ENCODE measurements at places on chromosomes 1 and 21.

GRCh38 chr1:42936309-42937078 lies 22.2 kb downstream of the SLC2A1 start:
- DNase-seq: peak; percentile 91

- DNase-seq: no peak
Observed at GRCh38 chr1:200973937-200974657, 49.4 kb downstream of the KIF21B start.

GRCh38 chr1:9235096-9235459 lies 504 bp downstream of the H6PD start:
- peak; percentile 79 for DNase-seq

DNA sequence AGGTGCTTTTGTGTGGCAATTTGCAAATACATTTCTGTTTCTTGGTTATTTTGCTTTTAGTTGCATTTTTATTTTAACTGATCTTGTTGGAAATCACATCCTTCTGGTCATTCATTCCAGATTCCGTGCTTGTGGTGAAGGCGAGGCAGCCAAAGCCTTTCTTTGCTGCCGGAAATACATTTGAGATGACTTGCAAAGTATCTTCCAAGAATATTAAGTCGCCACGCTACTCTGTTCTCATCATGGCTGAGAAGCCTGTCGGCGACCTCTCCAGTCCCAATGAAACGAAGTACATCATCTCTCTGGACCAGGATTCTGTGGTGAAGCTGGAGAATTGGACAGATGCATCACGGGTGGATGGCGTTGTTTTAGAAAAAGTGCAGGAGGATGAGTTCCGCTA lies 34.8 kb upstream of the CD101 start:
- DNase-seq: peak; percentile 62

GRCh38 chr1:205283270-205284147 lies 38.0 kb downstream of the NUAK2 start:
- no peak for DNase-seq

DNA sequence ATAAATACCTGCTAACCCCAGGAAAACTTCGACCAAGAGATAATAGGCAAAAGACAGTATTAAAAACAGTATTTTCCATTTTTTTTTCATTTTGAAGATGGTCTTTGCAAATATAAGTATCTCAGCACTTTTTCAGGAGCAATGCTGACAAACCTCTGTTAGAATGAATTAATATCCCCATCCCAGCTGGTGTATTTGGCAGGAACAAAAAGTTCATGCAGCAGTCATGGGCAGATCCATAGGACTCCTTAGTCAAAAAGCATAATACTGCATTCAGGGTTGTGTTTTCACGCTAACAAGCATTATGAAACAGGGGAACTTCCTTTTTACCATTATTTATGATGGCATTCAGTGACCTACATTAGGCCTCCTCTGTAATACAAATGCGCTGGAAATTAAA lies 344.0 kb downstream of the ST6GALNAC3 start:
- DNase-seq: no peak

DNA sequence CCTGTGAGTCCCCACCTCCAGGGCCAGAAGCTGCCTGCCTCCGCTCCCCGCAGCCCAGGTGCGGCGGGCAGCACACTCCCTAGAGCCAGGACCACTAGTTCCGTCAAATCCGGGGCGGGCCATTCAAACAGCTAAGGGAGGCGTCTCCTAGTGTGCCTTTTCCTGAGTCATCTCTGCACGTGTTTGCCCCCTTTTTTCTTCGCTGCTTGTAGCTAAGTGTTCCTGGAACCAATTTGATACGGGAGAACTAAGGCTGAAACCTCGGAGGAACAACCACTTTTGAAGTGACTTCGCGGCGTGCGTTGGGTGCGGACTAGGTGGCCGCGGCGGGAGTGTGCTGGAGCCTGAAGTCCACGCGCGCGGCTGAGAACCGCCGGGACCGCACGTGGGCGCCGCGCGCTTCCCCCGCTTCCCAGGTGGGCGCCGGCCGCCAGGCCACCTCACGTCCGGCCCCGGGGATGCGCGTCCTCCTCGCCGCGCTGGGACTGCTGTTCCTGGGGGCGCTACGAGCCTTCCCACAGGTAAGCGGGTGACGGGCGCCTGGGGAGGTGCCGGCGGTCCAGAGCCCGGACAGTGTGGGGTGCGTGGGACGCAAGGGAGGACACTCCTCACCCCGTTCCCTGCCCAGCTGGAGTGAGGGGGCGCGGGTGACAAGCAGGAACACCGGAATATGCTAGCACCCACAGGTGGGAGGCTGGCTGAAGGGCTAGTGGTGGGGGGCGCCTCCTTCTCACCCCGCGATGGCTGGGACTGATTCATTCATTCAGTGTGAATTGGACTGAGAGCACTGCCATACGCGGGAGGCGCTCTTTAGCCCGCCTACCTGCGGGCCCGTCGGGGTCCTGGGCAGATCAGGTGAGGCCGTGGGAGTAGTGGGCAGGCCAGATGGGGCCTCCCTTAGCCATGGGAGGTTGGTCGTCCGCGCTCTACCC lies at the start of gene TNFRSF8:
TSS of gene TNFRSF8 (plus strand) at position 163 of the 932 bp plus-strand sequence. CDS start at position 459, 296 bp downstream.
- no peak for DNase-seq

DNA sequence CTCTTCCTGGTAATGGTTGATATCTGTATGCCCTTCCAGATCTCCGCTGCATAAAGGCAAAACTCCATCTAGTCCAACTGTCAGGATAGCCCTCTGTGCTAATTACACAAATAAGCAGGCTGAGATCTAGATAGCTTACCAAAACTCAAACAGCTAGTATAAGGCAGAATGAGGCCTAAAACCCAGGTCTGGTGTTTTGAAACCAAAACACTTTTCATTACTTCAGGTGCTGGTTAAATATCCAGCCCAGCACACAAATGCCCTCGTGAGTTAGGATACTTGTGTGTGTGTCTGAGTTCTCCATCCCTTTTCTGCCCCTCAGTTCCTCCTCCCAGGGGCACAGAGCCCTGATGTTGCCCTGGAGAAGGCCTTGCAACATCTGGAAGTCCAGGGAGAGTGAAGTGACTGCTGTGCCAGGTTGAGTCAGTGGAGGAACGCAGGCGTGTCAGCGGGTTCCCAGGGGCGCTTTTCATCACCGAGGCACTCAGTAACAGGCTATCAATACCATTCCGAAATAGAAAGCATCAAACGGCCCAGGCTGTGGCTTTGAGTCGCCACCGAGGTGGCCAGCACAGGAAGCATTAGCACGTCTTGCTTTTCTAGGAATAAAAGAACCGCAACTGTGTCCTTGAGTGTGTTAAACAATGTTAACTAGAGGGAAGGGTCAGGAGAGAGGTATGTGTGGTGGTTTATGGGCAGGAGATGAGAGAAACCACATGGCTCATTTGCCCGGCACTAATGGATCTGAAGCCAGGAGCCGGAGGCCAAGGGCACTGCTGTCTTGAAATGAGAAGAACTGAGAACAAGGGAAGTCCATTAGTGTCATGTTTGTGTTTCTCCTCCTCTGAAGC lies 90.7 kb upstream of the WLS start:
- DNase-seq: peak; percentile 37

DNA sequence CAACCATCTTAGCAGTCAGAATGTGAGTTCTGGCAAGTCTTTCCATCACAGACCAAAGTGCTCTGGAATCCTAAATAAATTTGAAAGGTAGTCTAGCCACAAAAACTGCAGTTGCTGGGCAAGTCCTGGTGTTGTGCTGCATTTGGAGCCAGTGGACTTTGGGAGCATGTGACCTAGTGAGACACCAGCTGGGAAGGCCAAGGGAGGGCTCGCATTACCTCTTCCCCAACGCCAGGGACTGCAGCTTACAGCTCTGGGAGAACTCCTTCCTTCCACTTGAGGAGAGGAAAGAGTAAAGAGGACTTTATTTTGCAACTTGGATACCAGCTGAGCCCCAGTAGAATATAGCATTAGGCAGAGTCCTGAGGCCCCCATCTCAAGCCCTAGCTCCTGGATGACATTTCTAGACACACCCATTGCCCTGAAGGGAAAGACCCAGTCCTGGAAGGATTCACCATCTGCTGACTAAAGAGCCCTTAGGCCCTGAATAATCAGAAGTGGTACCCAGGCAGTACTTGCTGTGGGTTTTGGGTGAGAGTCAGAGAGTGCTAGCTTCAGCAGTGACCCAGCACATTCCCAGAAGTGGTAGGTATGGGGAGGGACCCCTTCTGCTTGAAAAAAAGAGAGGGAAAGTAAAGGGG lies 190.7 kb downstream of the NUF2 start:
- no peak for DNase-seq

DNA sequence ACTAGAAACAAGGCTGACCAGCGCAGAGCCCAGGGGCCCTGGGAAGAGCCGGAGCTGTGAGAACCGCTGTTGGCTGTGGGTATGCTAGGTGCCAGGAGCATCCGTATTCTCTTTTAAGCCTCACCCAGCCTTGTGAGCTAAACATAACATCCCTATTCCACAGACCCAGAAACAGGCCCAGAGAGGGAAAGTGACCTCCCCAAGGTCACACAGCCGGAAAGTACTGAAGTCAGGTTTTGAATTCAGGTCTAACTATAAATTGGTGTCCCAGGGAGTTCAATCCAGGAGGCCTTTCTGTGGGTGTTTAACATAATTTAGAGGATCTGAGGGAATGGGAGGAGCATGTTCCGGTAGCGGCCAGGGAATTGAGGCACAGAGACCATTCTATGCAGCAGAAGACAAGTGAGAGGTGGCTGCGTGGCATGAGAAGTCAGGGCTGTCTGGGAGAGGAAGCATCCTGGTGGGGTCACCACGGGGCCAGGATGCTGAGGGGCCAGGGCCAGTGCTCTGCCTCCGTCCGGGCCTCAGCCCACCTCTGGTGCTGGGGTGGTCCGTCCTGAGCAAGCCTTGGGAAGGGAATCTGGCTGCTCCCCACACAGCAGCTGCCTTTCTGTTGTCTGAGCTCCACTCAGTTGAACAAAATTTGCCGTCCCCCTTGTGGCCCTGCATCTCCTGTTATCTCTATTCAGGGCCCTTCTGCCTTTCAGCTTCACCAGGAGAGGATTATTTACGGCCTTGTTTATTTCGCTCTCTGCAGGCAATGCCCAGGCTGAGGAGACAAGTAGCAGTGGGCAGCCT lies 338.8 kb upstream of the VAMP3 start:
- DNase-seq: no peak

GRCh38 chr1:115641762-115642167 lies at the start of gene VANGL1:
VANGL1 (plus strand) TSS chr1:115641970; CDS start chr1:115651414, 9,444 bp downstream.
- DNase-seq: peak; percentile 68

DNA sequence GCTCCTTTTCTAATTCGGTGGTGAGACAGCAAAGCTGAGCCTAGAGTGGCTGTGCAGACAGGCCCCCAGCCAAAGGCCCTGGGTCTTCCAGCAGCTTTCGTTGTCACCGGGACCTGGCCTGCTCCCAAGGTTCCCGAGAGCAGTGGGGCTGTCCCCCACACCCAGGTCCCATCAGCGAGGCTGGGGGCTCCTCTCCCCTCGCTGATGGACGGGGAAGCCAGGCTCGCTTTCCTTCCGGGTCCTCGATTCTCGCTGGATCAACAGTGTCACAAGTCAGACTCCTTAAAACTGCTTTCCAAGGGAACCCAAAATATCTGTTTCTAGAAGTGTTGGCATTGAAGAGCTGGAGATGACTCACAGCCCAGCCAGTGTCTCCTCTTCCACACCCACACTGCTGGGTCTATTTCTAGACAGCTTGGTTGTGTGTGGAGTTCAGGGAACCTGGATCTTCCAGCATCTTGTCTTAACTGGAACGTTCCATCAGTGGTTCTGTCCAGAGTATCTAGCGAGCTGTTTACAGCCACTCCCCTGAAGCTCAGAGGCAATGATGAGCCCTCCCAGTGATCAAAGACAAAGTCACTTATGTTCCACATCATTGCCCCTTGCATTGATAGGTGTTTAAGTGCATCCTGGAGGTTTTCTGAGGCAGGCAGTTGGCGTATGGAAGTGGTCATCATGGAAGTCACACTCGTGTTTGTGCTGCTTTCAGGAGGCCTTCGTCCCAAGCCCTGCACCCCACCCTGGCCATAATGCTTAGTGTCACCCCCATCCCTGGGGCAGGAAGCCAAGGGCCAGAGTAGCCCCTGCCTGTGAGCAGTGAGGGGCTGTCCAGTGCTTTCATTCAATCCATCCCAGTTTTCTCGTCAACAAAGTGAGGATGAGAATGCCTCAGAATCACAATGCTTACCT lies 35.2 kb downstream of the RRP1 start:
- peak; percentile 50 for DNase-seq

GRCh38 chr1:42657981-42658876 lies at the start of gene PPIH:
PPIH (plus strand) TSS chr1:42658423; CDS start chr1:42658447, 24 bp downstream.
- DNase-seq: peak; percentile 92

GRCh38 chr1:225364439-225364838 lies 63.4 kb downstream of the LBR start:
- DNase-seq: no peak

DNA sequence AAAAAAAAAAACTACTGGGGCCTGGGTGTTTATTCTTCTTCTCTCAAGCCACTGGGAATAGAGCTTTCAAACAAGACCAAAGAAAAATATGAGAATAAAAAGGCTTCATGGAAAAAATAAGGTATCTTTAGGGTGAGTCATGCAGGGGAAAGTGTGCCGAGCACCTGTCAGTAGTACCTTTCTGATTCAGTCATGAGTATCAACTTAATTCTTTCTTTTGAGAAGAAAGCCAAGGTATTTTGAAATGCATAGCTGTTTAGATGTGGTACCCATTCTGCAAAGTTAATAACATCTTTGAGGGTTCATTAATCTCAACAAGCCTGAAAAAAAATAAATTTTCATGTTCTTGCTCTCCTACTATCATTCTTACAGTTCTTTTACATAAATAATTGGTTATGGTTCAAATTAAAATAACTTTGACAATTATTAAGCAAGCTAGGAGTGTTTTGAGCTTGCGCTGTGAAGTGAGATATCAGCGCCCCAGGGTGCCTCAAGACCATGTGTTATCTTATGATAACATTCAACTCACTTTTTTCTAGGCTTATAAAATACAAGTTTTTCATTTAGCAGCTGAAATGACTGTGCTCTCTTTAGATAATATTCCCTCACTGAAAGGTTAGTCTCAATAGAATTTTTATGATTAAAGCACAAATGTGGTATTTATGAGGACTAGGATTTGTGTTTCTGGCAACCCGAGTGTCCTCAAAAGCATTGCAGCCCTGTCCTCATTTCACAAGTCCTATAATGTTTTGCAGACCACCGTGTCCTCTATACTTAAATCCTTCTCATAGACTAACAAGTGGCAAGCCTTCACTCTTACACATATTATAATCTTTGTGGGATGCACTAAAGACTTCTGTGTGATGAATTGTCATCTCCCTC lies 138.6 kb downstream of the SLC44A5 start:
- no peak for DNase-seq

- DNase-seq: no peak
Observed at GRCh38 chr1:79396901-79397300, 390.4 kb upstream of the ADGRL4 start.

- DNase-seq: no peak
Observed at GRCh38 chr1:229590119-229590518, 31.6 kb upstream of the ABCB10 start.

- no peak for DNase-seq
Observed at GRCh38 chr1:181117648-181118449, 29.3 kb downstream of the IER5 start.
